Stimulated activated CD8-positive, alpha-beta memory T cell treated with anti-CD3 and anti-CD28 coated beads, Interleukin-7, amount 100 ng/mL, for 1 hour (primary cell): ENCODE measurements at places on chromosomes 5 and 9.

GRCh38 chr5:143494162-143494561, 90.7 kb upstream of the NR3C1 start:
- DNase-seq = no peak

GRCh38 chr9:92954049-92954861, 6.9 kb downstream of the FGD3 start:
- DNase-seq = peak; percentile 58

DNA sequence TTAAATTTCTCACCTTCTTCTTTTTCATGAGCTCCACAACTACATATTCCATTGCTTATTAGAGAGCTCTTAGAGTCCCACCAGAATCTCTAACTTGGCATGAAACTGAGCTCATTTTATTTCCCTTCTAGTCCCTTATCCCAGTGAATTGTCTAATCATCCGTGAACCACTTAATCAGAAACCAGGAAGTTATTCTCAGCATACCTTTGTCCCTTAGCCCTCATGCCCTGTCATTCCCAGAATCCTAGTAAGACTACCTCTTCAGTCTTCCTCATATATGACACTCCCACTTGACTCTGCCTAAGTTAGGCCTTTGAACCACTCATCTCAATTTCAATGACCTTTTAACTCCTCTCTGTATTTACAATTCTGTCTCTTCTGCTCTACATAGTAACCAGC, 93.0 kb upstream of the PAPPA start:
- DNase-seq = no peak

GRCh38 chr5:60594715-60595477, 105.1 kb downstream of the DEPDC1B start:
- DNase-seq = no peak

DNA sequence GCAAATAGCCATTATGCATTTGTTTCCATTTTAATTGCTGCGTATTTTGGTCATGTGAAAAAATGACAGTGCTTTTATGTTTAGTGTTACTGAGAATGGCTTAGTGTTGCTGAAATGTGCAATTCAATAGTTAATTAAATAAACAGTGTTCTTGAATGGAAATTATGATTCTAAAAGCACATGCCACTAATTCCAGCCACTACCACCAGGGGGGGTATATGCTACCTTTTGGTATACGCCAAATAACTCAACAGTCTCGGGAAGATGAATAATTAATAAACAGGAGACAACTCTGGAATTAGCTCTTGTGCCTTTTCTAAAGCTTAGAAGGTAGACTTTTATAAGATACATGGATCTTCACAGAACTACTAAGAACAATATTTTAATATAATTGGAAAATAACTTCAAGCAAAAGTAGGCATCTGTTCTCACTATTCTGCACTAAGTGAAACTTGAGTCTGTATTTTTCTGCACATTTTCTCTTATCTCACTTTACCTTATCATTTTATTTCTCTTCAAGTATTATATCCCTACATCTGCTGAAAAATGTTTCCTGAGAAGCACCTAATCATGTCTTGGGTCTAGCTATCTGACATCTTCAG, 83.5 kb upstream of the MINAR2 start:
- no peak for DNase-seq

DNA sequence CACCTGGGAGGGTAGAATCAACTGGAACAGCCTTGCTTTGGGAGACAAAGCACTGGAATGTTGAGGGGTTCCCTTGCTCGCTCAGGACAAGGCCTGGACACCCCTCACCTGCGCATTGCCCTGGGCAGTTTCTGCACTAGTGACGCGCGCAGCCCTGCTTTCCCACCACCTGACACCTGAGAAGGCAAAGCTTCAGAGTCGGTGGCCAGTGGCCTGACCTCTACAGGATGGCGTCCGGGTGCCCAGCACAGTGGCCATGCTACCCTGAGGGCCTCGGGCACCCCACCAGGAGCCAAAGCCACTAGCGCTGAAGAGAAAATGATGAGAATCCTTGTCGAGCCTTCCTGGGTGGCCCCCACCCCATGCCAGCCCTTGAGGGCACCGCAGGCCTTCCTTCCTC, 161.3 kb downstream of the OLFM1 start:
- no peak for DNase-seq

GRCh38 chr5:6714226-6715041, 1.2 kb downstream of the TENT4A start:
- no peak for DNase-seq
